ENCODE measurements at places on chromosomes 3 and 15.

GRCh38 chr15:91104111-91104510 is 4.1 kb downstream of the SV2B start:
- DNase-seq, result no peak

GRCh38 chr3:195159814-195160165 is 111.2 kb downstream of the XXYLT1 start:
- no peak for DNase-seq

GRCh38 chr3:72769758-72770540 is 78.3 kb downstream of the SHQ1 start:
- DNase-seq, result no peak

DNA sequence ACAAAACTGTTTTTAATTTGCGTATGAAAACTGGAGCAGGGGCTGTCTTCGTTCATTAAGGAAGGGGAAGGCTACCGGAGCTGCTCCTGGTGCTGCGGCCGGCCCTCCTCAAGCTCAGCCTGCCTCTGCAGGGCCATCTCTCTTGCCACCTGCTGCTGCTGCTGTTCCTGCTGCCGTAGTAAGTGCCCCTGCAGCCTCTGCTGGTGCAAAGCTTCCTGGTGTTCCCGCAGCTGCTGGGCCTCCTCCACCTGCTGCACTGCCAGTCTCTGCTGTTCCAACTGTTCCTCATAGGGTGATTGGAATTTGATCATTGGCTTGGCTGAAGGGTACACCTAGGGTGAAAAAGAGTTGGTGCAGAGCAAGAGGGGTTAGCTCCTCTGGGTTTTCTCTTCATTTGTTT is 66.0 kb downstream of the GOLIM4 start:
- DNase-seq, result no peak

DNA sequence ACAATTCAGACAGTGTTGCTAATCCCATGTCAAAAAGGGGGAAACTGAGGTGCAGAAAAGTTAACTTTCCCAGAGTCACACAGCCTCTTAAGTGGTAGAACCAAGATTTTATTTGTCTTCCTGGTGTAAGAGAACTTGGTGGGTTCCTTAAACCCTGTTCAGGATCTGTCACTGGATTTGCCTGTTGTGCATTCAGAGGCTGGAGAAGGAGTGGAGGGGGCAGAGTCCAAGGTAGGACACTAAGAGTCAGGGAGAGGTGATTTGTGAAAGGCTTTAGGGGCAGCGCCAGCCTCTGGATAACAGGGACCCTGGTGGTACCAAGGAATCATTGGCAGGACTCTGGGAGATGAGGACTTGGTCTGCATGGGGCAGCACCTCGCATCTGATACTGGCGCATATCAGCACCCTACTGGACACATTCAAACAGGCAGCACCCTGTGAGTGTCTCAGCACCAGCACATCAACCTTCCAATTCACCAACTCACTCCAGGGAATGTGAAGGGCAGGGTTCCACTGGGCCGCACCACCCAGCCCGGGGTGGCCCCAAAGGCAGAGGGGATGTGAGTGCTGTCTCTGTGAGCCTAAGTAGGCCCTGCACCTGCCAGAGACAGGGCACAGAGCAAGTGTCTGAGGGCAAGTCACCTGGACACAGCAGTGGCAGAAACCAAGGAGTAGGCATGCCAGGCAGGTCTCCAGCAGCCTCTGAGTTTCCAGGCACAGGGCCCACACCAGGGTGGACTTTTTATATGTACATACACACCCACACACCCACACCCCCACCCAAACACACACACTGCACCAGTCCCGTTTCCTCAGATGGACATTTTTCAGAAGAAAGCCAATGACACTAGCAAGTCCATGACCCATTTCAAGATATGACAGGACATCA is 71.6 kb downstream of the LIPC start:
- no peak for DNase-seq

GRCh38 chr3:127651516-127652172 is 21.1 kb upstream of the ABTB1 start:
- no peak for DNase-seq

DNA sequence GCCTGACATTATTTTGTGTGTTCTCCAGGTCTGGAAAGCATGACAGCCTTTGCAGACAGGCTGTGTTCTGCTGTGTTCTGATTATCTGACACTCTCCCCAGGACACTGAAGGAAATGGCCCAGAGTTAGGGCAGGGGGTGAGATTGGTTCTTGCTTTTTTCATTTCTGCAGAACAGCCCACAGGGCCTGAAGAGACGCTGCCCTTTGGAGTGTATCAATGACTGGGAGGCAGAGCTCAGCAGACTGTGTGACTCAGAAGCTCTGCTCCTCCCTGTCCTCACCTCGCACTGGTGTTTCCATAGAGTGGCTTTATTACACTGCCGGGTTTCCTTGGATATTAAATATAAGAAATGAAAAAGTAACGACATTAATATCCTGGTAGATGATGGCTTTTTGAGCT is 523.6 kb downstream of the NTRK3 start:
- DNase-seq, result no peak

DNA sequence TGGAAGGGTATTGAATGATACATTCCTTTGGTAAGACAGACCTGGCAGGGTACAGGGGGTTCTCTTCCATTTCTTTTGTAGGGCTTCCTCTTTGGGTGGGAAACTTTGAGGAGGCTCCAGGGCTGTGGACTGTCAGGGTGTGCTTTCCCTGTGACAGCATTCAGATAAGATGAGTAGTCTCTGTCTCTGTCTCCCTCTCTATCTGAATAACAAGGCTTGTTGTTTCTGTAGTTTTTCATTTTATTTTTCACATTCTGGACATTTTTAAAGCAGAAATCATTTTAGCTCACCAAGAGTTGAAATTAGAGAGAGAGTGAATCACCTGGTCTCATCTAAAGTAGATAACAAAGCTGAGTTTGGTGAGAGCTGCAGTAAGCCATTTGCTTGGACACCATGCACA is 100.8 kb upstream of the TPM1 start:
- DNase-seq, result no peak

- no peak for DNase-seq
Measured at GRCh38 chr3:18044191-18044590, 301.8 kb upstream of the TBC1D5 start.

DNA sequence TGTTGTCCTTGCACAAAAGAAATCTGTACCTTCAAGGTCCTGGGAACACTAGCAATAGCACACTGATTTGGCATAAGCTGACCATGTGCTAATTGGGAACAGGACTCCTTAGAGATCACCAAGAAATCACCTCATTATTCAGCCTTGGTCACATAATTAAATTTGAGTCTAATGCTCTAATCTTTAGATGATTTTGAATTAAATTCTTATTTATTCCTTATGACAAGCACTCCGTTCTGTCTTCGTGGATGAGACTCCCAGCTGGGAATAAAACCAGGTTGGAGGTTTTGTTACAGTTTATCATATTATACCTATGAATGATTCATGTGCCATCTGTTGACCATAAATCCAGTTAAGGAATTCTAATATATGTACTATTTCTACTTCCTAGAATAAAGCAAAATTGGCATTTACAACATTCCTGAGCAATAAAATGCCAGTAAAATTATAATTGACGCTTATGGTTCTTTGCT is 162.2 kb downstream of the MYRIP start:
- no peak for DNase-seq

- DNase-seq, result no peak
Measured at GRCh38 chr3:133125802-133126201, 87.6 kb downstream of the TMEM108 start.

GRCh38 chr15:24075420-24076089 is 388.4 kb upstream of the NDN start:
- DNase-seq, result no peak

GRCh38 chr15:68667800-68668625 is 89.2 kb downstream of the CORO2B start:
- no peak for DNase-seq
